ENCODE measurements at places on chromosomes 11 and 22.

DNA sequence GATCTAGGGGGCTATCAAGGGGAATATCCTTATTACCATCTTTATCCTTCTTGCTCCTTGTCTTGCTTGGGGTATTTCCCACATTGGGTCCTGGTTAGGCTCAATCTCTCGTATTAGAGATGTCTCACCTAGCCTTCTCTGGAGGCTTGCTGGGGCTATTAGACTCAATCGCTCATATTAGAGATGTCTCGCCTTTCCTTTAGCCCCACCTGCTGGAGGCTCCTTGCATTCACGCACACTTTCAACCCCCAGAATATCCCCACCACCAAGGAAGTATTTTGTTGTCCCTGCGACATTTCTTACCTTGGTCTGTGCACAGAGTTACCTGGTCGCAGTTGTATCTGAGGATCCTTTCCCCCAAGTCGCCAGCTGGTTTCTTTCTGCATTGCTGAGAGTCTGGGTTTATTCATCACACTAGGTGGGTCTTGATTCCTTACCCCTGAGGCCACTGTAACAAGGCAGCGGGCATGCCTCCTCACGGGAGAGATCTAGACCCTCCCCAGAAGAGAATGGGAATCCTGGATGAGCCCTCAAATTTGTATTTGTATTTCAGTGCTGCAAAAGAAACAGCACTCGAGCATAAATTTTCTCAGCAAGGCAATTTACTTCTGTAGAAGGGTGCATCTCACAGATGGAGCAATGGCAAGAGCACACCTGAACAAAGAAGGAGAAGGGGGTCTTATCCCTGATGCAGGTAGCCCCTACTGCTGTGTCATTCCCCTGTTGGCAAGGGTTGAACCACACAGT lies 15.9 kb upstream of the HYLS1 start:
- DNase-seq, result peak; percentile 17

DNA sequence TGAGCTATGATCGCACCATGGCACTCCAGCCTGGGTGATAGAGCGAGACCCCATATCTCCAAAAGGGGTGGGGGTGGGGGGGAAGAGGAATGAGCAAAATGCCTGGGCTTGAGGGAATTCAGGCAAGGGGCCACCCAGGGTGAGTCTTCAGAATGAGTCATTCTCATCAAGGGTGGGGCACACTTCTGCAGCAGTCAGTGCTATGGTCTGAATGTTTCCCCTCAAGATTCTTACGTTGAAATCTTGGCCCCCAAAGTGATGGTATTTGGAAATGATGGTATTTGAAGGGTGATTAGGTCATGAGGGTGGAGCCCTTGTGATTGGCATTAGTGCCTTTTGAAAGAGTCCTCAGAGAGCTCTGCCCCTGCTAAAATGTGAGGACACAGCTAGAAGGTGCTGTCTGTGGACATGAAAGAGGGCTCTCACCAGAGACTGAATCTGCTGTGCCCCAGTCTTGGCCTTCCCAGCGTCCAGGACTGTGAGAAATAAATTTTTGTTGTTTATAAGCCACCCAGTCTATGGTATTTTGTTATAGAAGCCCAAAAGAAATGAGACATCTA lies 86.4 kb upstream of the THY1 start:
- no peak for DNase-seq

GRCh38 chr11:35106595-35106994 lies 32.4 kb upstream of the CD44 start:
- DNase-seq, result peak; percentile 54

DNA sequence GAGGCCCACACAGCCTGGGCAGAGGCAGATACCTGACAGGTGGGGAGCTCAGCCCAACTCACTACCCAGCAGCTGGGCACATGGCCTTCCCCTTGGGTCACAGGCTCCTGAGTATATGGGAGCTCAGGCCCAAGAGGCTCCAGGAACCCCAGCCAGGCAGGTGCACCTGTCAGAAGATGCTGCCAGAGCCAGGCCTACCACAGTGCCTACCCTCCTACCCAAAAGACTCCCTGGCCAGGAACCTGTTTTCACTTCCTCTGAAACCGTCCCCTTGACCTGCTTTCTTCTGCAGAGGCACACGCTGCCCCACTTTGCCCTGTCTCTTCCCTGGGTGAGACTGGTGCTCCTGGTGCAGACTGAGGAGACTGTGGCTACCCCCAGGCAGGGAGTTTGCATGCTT lies 2.9 kb downstream of the CHID1 start:
- peak; percentile 30 for DNase-seq

DNA sequence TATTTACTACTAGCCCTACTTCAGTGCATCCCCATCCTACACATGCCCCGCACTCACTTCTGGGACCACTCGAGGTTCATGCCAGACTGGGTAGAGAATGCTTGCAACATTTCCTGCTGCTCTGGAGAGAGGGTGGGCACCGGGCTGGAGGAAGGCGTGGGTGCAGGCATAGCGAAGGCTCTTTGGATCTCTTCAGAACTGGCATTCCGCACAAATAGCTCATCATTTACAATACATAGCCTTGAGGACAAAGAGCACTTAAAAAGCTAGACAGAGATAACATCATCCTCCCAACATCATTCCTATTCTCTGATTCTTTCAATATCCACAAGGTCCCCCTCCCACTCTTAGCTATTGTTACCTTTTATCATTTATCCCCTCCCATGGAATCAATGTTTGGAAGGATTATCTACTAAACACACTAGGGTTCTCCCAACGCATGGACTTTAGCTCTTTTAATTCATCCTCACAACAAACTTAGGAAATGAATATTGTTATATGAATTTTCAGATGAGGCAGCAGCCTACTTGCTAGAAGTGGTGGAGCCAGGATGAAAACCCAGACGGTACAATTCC lies 2.5 kb upstream of the TMEM223 start:
- no peak for DNase-seq

- peak; percentile 92 for DNase-seq
Measured at GRCh38 chr11:5624489-5625279, at the start of gene TRIM34. Gene TRIM34 (plus strand): TSS chr11:5625001. CDS start chr11:5632332, 7,331 bp downstream.

DNA sequence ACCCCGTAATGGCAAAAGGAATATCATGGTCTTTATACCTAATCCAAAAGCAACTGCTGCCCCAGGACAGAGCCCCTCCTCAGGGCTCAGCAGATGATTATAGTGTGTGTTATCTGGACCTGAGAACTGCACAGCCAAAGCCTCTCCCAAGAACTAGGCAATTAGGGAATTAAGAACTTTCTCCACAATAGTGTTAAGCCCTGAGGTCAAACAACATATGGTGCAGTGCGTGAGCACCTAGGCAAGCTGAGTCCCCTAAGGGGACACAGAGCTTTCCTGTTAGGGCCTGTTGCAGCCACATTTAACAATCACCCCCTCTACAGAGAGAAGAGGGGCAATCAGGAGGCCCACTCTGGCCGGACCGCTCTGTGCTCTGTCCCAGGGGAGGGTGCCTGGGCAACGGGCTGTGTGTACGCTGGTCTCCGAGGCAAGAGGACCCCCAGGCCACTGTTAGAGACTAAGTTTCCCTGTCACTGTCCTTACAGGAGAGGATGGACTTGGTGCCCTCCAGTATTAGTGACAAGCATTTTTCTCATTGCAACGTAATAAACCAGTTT lies 1.4 kb upstream of the KCNJ5 start:
- DNase-seq, result no peak

DNA sequence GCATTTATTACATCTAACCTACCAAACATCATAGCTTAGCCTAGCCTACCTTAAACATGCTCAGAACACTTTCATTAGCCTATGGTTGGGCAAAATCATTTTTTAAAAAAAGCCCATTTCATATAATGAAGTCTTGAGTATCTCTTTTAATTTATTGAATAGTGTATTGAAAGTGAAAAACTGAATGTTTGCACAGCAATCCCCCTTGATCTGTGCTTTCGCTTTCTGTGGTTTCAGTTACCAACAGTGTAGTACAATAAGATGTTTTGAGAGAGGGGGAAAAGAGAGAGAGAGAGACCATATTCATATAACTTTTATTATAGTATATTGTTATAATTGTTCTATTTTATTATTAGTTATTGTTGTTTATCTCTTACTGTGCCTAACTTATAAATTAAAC lies 8.4 kb upstream of the MAP6 start:
- DNase-seq, result no peak

GRCh38 chr11:111723595-111723994 lies 42.6 kb downstream of the PPP2R1B start:
- no peak for DNase-seq

GRCh38 chr22:16594026-16594425 lies 1.4 kb upstream of the CCT8L2 start:
- DNase-seq, result no peak

DNA sequence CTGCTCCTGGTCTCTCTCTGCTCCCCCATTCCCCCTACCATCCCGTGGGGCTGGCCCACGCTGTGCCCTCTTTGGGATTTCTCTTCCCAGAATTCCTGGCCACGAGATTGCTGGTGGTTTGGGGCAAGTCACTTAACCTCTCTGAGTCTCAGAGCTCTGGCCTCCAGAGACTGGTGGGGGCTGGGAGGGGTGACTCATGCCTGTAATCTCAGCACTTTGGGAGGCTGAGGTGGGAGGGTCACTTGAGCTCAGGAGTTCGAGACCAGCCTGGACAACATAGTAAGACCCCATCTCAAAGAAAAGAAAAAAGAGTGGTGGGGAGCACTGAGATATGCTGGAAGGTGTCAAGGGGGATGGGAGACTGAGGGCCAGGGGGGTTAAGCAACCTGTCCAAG lies 18.3 kb downstream of the OTUB1 start:
- no peak for DNase-seq

DNA sequence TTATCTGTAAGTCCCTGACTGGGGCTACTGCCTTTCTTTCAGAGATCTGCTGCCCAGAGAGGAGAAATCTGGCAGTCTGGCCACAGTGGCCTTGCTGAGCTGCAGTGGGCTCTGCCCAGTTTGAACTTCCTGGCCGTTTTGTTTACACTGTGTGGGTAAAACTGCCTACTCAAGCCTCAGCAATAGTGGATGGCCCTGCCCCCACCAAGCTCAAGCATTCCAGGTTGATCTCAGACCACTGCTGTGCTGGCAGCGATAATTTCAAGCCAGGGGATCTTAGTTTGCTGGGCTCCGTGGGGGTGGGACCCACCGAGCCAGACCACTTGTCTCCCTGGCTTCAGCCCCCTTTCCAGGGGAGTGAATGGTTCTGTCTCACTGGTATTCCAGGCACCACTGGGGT lies 117.5 kb downstream of the TRPC6 start:
- DNase-seq, result no peak

DNA sequence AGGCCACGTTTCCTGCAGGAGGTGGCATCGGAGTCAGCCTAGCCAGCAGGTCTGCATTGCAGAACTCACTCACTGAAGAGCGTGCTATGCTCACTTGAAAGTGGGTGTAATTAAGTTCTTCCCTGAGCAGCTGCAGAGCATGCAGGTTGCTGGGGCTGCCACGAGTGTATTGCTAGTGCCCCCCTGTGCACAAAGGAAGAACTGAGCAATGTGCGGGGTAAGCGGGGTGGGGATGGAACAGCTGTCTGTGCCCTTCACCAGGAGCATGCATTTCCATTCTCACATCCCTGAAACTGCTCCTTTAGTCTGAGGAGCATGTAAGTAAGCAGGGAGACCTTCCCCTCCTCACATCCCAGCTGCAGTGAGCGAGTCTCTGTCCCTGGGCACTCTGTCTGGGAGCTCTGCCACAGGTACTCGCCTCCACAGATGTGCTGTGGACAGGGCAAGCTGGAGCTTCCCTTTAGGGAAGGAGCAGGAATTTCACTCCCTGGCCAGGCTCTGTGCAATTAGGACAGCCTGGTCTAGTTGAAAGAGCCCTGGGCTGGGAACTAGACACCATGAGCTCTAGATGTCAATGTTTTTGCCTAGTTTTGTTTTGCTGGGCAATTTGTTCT lies 1031.8 kb downstream of the NTM start:
- DNase-seq, result no peak

DNA sequence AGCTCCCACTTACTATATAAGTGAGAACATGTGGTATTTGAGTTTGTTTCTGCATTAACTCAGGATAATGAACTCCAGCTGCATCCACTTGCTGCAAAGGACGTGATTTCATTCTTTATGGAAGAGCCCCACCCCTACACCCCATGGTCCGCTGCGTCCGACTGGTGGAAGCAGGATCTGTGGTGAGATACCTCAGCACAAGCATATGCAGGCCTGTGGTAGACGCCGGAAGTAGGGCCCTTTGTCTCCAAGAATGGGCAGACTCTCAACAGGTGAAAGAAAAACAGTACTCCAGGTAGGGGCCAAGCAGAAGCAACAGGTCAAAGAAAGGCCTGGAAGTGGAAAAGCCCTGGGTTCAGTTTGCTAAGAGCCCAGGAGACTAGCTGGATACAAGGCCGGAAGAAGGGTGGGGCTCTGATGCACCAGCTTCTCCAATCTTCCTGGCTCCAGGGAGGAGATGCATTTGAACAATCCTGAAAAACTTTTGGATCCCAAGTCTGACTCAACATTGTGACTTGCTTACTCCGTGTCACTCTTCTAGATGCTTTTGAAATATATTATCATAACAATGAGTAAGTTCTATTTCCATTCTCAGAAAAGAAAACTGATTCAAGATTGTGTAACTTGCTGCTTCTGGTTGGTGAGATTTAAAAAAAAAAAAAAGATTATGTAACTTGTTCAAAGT lies 30.4 kb downstream of the NEAT1 start:
- DNase-seq, result no peak

DNA sequence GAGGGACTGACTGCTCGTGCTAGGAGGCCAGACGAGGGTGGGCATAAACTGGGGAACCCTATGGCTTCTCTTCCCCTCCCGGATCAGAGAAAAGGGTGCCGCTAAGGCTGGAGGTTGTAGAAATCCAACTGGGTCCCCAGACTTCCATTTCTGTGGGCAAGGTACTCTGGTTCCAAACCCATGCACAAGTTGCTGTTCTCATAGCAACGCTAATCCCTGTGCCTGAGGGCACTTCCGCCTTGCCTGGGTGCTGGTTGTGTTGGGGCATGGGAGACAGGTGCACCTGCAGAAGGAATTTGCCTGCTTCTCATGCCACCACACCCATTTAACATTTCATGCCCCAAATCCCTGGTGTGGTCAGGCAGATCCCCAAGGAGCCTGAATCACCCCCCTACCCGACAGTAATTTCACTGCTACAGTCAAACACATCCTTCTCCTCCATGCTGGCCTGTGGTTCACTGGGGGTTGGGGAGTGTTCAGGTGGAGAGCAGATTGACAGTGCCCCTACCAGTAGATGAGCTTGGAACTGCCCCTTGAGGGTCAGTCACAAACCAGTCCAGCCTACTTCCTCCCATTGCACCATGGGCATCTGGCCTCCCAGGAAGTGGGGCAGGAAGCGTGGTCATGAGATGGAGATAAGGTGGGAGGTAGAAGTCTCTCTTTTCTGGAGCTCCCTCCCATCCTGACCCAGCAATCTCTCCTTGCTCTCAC lies 1.2 kb downstream of the C2CD2L start:
- peak; percentile 69 for DNase-seq

DNA sequence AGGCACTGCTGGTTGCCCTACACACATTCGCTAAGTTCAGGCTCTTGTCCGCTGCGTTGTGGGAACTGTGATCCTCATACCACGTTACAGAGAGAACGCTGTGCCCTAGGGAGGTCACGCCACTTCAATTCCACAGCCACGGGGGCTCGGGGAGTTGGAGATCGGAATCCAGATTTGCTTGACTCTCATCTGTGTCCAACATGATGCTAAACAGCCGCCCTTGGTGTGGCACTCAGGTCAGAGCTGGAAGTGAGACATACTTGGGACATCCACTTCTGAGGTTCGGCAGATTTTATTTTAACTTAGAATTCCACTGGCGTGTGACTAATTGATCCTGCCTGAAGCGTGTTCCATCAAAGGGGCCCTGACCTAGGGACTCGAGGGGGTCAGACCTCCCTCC lies 41.7 kb downstream of the RIBC2 start:
- no peak for DNase-seq
